Cardiac septum (tissue), 1 donor: ENCODE measurements at places on chromosomes 12 and 14. TPM values are rescaled to one million over a fixed set of nuclear protein-coding genes. Genes with fewer than 3 reads are reported as not detected.

DNA sequence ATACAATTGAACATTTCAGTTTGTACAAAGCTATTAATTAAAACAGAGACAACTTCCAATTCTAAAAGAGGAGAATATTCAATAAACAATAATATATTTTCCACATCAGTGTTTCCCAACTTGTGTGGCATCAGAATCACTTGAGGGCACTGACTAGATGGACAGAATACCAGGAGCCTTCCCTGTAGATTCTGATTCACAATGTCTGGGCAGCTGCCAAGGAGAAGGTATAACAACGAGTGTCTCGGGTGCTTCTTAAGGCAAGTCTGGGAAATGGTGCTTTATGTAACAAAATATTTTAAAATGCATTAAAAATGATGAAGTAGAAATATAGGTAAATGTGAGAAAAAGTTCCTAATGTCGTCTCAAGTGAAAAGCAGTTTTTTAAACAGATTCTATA lies 26.2 kb downstream of the GALC start:
- no peak for DNase-seq

- no peak for DNase-seq
These were observed 213.9 kb downstream of the RAD51B start for GRCh38 chr14:68033336-68033932.

DNA sequence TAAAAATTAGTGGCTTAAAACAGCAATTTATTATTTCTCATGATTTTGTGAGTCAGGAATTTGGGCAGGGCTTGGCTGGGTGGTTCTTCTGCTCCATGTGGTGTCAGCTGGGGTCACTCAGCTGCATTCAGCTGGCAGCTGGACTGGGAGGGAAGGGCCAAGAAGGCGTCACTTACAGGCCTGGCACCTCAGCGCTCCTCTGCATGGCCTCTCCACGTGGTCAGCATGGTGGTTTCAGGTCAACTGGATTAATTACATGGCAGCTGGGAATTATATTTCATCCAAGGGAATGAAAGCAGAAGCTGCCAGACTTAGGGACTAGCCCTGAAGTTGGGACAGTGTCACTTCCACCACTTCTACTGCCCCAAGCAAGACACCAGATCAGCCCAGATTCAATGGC lies 27.5 kb upstream of the IRF2BPL start:
- no peak for DNase-seq

DNA sequence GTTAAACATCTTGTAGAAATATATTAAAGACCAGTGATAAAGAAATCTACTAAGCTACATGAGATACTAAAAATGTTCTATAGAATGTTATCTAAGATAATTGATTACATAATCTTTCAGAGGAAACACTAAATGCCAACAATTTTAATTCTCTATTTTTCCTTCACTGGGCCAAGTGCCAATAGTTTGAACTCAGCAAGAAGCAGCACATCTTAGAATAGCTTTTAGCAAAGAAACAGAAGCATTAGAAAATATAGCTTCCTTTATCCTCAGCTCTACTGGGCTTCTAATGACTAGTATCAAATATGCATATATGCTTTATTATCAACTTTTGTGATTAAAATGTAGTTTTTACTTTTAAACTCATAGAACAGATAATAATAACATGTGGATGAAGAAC lies 461.4 kb upstream of the USP15 start:
- DNase-seq: no peak

- no peak for DNase-seq
These were observed 209.7 kb upstream of the NPAS3 start for GRCh38 chr14:32728976-32729375.

DNA sequence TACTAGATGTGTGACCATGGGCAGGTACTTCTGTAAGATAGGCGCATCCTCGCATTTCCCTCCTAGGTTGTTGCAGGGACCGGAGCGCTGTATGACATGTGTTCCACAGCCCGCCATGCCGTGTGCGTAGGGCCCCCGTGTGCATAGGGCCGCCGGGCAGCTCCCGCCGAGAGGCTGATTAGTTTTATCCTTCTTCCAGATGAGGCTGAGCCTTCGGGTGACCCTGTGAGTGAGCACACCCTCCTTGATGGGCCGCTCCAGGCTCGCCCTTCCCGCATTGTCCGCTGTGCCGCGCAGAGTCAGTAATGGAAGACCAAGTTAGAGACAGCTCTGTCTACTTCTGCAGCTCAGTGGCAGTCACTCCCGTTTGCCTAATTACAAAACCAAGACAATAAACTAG lies 72.9 kb upstream of the DYNC1H1 start:
- no peak for DNase-seq

The P2RX2 gene
- not detected for total RNA-seq

- DNase-seq: no peak
These were observed 18.8 kb upstream of the LTA4H start for GRCh38 chr12:96054244-96054610.

DNA sequence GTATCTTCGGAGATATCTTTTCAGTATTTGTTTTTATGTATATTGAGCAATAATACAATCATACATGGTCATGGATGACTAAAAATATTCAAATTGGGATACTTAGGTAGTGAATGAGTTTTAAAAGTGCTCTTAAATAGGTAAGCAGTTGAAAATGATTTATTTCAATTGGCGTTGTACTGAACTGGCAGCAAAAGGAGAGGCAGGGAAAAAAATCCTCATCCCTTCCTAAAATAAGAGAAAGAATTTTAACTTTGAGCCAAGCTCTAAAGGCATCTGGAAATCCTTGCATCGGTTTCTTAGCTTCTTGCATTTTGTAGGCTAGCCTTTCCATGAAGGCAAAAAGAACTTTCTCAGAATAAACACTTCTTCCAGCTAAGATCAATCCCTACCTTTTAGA lies 125.2 kb downstream of the MGST1 start:
- DNase-seq: no peak

- DNase-seq: no peak
These were observed 183.1 kb downstream of the TMTC3 start for GRCh38 chr12:88325076-88325815.

The IAPP gene
- total RNA-seq: not detected

DNA sequence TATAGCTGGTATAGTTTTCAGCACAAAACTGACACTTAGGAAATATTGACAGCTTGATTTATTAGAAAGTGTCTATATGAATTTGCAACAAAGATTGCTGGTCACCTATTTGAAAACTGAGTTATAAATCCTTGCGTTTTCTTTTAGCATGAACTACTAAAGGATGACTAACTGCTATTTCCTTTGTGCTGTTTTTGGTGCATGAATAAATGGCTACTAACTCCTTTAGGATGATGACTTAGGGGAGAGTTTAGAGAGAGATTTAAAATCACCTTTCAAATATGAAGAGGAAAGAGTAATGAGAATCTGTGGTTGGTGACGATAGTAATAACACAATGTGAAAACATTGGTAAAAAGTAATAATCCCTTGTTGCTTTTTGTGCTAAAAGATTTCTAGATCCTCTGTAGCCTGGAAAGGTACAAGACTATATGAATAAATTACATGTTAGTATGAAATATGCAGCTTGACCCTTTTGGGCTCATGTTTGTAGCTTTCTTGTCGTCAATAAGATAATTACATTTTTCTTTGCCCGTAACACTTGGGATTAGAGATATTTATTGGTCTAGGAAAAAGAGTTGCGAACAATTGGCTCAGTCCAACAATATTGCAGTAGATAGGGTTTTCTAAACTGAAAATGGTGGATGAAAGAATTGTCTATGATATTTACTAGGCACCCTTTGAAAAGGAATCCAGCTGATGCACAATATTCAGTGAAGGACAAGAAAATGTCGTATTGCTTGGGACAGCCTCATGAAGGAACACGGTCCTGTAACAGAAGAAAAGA lies 453.0 kb downstream of the ADAMTS20 start:
- DNase-seq: no peak

The PSEN1 gene
- total RNA-seq: 20.5 TPM

GRCh38 chr12:132030367-132031038 lies 80.8 kb downstream of the EP400 start:
- DNase-seq: peak; percentile 84

The NXPH4 gene
- total RNA-seq: 20.0 TPM

The GPRC5D gene
- total RNA-seq: not detected

- DNase-seq: peak; percentile 49
These were observed 165.7 kb upstream of the RTL1 start for GRCh38 chr14:101069228-101069549.

The ARHGDIB gene
- total RNA-seq: 45.1 TPM
